ENCODE measurements at places on chromosomes 11 and 22.

GRCh38 chr11:134283461-134284230, 7.5 kb downstream of the GLB1L3 start:
- DNase-seq = no peak

- DNase-seq = no peak
These were observed 143.6 kb downstream of the NCAM1 start for GRCh38 chr11:113104691-113105251.

DNA sequence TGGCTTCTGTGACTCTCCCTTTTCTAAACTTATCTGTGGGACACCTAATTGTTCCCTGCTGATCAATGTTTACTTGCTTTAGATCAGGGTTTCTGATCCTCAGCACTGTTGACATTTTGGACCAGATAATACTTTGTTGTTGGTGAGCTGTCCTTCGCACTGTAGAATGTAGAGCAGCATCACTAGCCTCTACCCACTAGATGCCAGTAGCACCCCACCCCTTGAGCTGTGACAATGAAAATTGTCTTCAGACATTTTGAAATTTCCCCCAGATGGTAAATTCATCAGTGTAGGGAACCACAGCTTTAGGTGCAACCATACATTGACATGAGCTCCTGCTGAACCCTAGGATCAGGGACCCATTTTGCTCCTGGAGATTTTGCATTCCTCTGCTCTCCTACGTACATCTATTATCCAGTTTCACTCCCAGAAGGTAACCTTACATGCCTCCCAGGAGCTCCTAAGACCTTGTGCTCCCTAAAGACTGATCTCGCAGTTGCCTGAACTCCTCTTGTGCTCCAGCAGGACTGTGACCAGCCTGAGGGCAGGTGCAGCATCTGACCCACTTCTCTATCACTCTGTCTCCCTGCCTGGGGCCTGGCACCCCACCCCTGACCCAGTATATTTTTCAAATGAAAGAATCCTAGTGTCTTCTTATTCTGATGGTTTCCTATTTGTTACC, 107.8 kb downstream of the FAR1 start:
- DNase-seq = no peak

GRCh38 chr11:18011633-18012032, 1.2 kb downstream of the SERGEF start:
- DNase-seq = no peak
